ENCODE measurements at places on chromosomes 5 and 9.

- no peak for DNase-seq
These were observed 23.8 kb downstream of the SHC3 start for GRCh38 chr9:89154651-89155336.

DNA sequence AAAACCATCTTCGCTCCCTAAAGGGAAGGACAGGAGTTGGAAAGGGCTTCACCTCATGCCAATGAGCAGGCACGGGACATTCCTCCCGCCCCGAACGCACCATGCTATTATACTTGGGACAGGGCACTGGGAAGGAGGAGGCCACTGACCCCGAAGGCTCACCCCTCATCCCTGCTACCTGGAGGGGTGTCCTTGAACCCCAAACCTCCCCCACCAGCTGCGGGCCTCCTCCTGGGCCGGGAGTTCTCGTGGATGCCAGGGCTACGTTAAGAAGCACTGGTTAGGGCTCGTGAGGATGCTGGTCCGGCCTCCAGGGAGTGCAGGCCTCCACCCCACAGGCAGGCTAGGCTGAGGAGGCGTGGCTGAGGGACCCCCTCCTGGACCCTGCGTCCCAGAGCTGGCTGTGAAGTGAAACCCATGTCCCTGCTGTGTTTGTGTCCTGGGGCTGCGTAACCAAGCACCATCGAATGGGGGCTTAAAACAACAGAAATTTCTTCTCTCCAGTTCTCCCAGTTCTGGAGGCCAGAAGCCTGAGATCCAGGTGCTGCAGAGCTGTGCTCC, 111.0 kb upstream of the SARDH start:
- DNase-seq, result peak; percentile 24

- DNase-seq, result no peak
These were observed 81.6 kb downstream of the NREP start for GRCh38 chr5:111675201-111675934.

DNA sequence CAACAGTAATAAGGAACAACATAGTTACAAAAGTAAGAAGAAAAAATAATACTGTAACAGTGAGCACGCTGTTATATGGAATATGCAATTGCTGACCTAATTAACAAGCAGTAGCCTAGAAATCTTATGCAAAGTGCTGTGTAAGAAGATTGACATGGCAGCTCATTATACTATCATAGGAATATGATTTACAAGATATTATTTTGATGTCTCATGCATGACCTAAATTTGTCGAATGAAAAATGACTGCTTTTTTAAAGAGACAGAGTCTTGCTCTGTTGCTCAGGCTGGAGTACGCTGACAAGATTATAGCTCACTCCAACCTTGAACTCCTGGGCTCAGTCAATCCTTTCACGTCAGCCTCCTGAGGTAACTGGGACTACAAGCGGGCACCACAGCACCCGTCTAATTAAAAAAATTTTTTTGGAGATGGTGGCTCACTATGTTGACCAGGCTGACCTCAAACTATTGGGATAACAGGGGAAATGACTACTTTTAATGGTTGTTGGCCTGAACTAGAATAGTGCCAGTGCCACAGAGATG, 10.5 kb downstream of the RAD23B start:
- no peak for DNase-seq

DNA sequence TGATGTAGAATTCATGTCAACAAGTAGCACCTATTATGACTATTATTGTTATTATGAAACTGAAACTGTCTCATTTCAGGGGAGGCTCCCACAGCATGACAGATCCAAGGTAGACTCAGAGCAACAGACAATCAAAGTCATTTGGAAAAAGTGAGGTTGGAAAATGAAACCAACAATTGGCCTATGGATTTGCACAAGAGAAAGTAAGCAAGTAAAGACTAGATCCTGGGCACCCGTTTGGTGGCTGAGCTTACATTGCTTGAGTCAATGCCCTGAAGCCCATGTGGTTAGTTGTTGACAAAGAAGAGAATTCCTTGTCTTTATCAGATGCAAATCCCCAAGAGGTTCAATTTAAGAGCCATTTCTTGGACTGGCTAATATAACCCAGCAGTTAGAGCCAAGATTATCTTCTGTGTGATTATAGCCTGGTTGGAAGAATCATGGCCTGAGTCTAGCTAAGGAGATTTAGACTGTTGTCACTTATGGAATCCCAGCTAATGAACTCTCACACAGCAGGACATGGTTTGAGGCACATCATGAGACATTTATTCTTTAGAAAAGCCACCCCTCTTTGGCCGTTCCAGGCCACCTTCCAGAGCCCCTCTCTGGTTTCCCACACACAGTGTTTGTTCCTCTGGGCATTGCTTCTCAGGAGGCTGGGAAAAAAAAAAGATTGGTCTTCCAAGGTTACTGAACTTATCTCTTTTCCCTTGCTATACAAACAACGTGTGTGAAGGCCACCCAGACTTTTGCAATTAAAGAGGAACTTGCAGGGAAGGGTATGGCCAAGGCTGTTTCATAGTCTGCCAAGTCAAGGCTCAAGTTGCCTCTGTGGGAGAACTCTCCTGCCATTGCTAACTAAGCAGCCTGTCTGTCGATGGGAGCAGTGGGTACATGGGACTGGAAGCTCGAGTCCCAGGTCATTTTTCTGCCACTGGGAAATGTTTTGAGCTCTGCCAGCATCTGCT, 399.5 kb downstream of the ENC1 start:
- DNase-seq, result no peak

DNA sequence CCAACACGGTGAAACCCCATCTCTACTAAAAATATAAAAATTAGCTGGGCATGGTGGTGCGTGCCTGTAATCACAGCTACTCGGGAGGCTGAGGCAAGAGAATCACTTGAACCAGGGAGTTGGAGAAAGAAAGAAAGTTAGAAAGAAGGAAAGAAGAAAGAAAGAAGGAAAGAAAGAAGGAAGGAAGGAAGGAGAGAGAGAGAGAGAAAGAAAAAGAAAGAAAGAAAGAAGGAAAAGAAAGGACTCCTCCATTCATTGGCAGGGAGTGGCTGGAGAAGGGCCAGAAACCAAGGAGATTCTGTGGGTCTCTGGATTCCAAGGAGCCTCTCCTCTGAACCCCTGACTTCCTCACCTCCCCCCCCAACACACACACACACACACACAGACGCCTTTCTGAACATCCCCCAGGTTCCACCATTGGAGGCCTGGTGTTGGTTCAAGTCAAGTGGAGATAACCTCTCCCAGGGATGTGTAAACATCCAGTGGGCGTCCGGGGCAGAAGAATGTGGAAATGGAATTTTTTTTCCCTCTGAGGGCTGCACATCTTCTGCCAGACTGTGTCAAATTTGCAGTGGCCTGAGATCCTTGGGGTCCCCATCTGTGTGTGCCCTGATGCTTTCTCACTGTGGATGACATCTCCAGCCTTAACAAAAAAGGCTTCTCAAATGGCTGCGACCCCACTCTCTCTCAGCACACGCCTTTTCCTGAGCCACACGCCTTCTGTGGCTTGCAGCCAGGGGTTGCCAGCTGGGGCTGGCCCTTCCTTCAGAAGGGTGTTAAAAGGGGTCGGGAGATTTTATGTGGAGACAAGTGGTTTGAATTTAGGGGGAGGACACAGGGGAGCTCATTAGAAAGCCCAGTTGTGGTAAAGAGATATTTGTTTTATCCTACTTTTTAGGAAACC, 109.3 kb upstream of the HAND1 start:
- DNase-seq, result no peak

- DNase-seq, result no peak
These were observed 145.7 kb upstream of the ARRDC3 start for GRCh38 chr5:91528831-91529230.

DNA sequence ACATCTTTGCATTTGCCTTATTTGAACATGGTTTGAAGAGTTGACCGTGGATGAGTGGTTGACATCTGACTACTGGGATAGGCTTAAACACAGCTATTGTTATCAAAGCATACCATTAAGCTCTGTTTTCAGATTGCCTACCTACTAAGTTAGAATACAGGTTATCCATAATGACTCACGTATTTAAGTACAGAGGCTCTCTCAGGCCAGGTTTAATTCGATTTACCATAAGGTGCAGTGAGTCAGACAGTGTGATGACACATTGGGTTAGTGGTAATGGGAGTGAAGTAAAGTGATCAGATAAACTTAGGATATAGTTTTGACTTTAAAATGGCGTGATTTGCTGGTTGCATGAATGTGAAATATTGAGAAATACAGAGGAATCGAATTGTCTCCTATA, 732.0 kb upstream of the CTNND2 start:
- DNase-seq, result no peak

DNA sequence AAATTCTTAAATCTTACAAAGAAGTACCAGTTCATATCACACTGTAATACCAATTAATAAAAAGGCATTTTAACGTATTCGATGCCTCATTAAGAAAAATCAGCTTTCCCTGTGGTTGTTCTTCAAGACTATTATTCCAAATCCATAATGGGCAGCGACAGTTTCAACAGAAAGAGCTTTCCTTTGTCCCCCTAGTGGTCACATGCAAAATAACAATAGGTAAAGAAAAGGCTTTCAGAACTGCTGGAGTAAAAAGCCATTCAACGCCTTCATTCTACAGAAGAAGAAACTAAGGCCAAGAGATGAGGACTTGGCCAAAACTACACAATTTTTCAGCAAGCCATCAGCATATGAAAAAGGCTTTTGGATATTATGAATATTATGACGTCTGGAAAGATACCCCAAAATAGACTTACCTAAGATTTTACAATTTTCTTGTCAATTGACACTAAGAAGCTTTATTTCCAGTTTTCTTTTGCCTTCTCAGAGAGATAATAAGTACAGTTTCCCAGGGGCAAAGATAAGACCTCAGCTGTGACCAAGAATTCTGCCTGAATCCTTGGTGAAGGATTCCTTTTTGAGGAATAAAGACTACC, 6.7 kb upstream of the CDH6 start:
- DNase-seq, result no peak

- DNase-seq, result no peak
These were observed 127.2 kb upstream of the SLC44A1 start for GRCh38 chr9:105117234-105117633.

GRCh38 chr9:122216138-122216797, 12.5 kb downstream of the LHX6 start:
- no peak for DNase-seq

GRCh38 chr9:116377179-116377798, 223.7 kb downstream of the PAPPA start:
- DNase-seq, result no peak

GRCh38 chr9:120442308-120442995, 137.5 kb downstream of the CDK5RAP2 start:
- no peak for DNase-seq

DNA sequence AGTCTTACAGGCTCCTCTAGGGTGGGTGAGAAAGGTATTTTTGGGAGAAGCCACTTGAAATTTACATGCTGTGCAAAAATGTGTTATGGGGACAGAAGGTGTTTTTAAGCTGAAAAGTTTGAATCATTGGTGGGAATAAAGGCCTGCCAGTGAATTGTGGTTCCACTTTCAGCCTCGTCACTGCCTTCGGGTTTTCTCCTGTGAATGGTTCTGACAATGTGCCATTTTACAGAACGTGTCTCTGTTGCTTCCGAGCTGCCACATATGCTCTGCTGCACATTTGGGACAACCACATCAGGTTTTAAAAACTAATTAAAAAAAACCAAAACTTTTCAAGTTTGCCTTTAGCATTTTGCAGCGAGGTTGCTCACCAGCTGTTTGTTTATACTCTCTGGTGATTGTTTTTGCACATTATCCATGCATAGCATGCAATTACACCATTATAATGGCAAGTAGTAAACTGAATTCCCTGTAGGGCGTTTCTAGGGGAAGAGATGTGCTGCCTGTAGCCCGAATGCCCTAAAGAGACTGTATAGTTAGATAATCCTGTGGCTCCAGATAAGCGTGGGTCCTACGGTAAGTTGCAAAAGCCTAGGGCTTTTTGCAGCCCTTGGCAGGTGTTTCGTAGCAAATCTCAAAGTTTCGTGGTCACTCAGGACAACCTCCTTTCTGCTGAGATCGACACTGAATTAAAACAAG, 40.1 kb upstream of the SUB1 start:
- no peak for DNase-seq

GRCh38 chr5:179268399-179268952, 76.8 kb downstream of the ADAMTS2 start:
- DNase-seq, result peak; percentile 28

DNA sequence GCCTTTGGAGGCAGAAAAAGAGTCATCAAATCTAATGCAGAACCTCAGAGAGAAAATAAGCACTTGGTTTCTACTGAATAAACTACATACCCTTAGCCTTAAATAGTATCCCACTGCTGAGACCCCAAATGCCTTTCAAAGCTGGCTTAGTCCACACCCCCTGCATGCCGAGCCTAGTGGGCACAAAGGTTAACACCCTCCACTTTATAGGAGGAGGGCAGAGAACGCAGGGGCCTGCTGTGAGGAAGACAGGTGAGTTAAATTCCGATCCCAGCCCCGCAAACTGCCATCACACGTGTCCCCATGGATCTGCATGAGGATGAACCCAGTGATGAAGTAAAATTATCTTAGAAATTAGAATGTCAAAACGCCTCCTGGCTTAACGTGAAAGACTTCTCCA, 19.5 kb upstream of the HSD17B3 start:
- no peak for DNase-seq

DNA sequence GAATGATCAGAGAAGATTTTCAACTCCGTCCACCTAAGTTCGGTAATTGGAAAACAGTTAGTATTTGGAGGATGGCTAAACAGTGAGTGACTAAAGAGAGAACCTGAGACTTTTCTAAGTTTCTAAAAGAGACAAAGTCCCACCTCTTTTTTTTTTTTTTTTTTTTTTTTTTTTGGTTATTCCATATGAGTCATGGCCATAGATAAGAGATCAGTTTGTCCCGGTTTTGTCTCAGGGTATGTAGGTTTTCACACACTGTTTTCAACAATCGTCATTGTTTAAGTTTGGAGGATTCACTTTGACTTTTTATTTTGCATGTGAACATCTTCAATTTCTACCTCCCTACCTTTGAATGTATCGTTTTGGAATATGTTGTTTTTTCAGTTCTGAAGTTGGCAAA, 85.9 kb downstream of the NTRK2 start:
- no peak for DNase-seq

- no peak for DNase-seq
These were observed 504.3 kb downstream of the ARHGEF28 start for GRCh38 chr5:74130155-74130897.

GRCh38 chr5:74851684-74852353, 14.4 kb downstream of the FAM169A start:
- DNase-seq, result no peak

DNA sequence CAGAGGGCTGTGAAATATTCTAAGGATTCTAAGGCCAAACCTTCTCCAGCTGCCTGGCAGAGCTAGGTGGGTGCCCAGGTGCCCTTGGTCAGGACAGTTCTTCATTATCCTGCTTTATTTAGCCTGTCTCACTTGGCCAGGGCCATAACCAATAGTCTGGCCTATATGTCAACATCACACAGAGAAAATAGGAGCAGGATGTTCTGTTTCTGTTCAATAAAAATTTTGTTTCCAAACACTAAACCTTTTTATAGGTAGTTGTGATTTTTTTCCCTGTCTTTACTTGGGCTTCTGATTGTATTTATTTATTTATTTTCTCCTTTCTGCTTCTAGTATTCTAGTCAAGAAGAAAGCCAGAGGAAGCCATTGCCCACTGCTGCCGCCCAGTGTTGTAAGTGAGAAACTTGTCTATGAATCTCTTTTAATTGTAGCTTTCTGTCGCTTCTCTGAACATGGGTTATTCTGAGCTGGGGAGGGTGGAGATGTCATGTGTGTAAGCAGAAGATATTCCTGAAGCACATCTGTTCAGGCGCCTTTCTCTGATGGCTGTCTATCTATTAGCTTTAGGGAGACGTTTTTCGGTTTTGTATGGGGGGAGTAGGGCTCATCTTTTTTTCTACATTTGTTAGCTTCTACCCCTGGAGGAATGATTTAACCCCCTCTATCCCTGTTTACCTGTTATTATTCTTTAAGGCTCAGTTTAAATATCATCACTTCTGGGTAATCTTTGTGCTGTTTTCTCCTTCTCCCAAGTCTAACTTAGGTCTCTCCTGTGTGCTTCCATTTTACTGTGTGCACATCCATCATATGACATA, 97.1 kb downstream of the UNC13B start:
- DNase-seq, result peak; percentile 81

All from left ventricle myocardium superior (tissue), 1 donor.